ENCODE measurements at places on chromosomes 7 and 10.

- DNase-seq: no peak
Observed at GRCh38 chr10:62643606-62644587, 160.6 kb upstream of the ADO start.

GRCh38 chr7:127776776-127777386, 124.9 kb downstream of the SND1 start:
- no peak for DNase-seq

GRCh38 chr7:102028206-102028826, 210.9 kb downstream of the CUX1 start:
- peak; percentile 89 for DNase-seq

DNA sequence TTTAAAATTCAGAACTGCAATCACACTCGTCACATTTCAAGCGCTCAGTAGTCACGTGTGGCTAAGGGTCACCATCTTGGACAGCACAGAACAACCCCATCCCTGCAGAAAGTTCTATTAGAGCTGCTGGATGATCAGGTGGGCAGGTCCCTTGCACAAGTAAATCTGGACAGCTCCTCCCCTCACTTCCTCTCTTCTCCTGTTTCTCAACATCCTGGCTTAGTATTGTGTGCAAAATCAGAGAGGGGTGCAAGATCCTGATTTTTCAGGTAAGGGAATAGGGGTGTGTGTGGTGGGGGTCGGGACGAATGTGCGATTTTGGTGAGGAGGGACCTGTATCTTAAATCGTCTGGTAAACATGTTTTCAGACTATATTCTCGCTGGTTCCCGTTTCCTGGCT, at the start of gene GIMAP4:
TSS of gene GIMAP4 (plus strand) at position 222 of the 400 bp plus-strand sequence. CDS start 2,512 bp downstream, outside the sequence.
- DNase-seq: no peak

DNA sequence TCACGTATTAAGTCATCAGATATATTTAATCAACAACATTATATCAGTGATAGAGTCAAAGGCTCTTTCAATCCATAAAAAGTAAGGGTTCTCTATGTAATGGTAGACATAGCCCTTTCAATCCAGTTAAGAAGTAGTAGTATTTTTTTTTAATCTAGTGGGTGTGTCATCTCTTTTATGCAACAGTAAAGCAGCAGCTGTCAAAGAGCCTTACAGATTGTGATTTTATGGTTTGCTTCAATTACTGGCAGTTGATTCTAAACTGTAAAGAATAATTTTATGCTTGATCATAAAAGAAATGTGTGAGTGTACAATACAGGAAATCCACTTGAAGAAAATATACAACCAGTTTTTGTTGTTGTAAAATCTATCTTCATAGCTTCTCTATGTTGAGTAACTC, 902.6 kb upstream of the MBL2 start:
- no peak for DNase-seq

DNA sequence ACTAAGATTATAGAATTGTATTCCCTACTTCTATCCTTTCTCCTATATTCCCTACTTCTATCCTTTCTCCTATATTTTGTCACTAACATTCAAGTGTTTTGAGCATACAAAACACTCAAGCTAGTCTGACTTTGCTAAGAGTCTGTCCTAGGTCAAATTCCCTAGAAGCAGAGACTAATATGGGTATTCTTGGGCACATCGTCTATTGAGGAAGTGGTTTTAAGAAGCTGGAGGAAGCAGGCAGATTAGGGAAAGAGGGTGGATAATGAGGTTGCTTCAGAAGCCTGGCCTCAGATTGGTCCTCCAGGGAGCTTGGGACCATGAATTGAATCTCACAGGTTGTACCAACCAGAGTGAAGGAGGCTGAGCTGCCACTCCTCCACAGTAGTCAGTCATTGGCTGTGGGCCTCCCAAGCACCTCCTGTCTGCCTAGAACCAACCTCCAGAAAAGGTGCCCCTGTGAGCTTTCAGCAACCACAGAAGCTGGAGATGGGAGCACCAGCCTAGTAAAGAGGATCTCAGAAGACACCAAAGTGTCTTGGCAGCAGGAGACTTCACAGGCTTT, 295.9 kb upstream of the PHF14 start:
- DNase-seq: peak; percentile 6

GRCh38 chr7:133797818-133798520, 329.2 kb upstream of the LRGUK start:
- no peak for DNase-seq

DNA sequence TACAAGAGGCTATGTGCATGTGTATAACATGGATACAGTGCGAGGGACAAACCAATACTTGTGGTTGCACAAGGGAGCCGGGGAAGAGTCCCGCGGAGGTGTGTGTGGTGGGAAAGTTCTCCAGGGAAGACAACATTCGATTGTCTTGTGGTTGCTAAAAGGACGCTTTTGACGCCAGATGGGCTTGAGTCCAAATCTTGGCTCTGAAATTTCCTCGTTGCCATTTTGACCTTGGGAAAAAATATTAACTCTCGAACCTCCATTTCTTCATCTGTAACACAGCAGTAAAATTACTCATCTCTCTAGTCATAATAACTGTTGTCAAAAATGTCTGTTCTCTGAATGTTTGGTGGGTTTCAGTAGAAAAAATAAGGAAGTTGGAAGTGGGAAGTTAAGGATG, 16.5 kb downstream of the PLXDC2 start:
- DNase-seq: no peak

DNA sequence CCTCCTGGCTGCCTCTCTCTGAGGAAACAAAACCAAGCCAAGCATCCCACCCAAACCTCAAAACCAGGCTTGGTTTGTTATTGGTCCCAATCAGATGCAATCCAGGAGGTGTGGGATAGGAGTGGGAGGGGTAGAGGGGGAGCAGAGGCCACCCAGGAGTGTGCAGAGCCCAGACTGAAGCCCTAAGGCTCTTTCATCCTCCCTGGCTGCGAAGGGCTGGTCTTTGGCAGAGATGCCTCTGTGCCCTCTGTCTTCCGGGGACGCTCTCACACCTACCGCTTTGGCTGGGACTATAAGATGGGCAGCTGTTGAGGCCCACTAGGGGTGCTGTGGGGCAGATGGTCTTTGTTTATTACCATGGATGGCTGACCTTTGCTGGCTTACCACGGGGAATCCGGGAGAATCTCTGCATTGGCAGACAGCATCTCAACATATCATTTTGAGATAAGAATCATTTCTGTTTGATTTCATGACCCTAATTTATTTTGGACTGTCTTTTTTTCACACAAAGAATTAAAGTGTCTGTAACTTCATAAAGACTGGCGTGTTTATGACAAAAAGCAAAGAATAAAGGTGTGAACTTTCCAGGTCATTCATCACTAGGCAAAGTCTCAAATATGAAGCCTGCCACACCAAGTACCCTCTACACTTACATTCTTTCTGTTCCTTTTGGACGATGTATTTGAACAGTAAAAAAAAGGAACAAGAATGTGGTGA, 6.5 kb upstream of the DENND2A start:
- peak; percentile 61 for DNase-seq

GRCh38 chr7:27605689-27606269, 56.9 kb downstream of the HIBADH start:
- DNase-seq: peak; percentile 11

DNA sequence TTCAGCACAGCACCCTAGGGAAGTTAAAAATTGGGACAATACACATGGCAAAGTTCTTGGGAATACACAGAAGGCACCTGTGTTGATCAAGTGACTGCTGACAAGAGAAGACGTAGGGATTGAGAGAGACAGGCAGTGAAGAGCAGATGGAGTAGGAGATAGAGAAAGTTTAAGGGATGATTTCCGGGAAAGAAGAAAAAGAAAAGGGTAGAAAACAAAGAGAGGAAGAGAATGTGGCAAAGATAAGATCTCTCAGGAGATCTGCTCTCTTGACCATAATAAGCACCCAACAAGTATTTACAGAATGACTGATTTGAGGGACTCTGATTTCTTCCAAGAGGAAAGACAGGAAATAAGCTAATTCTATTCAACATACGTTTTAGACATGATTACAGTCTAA, 15.1 kb upstream of the RALA start:
- DNase-seq: no peak

DNA sequence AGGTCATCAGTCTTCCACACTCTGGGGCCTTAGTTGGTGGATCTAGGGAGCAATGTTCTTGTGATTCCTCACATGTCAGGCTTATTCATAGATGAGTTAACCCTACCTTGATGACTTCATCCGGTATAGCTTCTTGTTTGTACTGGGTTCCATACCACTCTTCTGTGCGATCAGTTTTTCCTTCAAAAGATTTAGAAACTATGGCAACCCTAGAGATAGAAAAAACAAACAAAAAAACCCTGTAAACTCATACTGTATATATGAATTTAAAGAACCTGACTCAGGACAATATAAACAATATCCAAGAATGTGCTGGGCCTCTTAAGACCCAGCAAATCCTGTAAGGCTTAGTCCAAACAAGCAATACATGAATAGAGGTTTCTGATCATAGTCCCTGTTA, 83.5 kb downstream of the IDE start:
- no peak for DNase-seq

DNA sequence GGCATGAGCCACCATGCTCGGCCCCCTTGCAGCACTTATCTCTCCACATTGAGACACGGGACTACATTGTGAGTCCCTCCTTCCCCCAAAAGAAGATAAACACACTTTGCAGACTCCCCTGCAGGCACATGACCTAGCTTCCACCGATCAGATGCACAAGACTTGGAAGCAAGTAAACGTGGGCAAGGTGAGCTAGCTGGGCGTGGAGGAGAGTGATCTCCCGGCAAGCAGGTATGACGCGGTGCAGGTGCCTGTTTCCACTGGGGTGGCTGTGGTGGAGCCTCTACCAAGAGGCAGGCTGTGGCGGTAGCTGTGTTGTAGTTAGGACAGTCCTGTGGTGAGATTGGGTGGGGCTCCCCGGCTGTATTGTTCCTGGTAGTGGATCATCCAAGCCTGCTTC, 7.7 kb upstream of the COMTD1 start:
- no peak for DNase-seq

- DNase-seq: no peak
Observed at GRCh38 chr7:31343516-31344305, 3.2 kb upstream of the NEUROD6 start.

GRCh38 chr7:72325561-72325960, 86.6 kb downstream of the CALN1 start:
- peak; percentile 96 for DNase-seq

GRCh38 chr7:138881579-138882188, 83.7 kb upstream of the ATP6V0A4 start:
- no peak for DNase-seq

DNA sequence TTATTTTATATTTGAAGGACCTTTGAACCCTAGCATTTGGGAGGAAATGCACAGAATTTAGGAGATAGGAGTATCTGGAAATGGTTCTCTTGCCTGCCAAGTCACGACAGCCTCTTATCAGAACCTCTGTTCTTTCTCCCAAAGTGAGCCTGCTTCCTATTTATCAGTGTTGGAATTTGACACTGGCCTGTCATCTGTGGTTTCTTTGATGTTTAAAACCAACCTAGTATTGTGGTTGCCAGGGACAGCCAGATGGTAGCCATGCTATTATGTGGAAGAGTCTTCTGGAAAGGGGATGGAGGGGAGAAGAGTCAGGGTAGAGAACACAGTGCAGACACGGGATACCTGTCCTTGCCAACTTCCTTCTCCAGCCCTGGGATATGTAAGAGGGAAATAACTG, 21.1 kb downstream of the ZNF282 start:
- no peak for DNase-seq

GRCh38 chr7:108109221-108109908, 20.8 kb downstream of the LAMB4 start:
- DNase-seq: peak; percentile 29

GRCh38 chr7:132757783-132758182, 181.5 kb upstream of the PLXNA4 start:
- DNase-seq: no peak

DNA sequence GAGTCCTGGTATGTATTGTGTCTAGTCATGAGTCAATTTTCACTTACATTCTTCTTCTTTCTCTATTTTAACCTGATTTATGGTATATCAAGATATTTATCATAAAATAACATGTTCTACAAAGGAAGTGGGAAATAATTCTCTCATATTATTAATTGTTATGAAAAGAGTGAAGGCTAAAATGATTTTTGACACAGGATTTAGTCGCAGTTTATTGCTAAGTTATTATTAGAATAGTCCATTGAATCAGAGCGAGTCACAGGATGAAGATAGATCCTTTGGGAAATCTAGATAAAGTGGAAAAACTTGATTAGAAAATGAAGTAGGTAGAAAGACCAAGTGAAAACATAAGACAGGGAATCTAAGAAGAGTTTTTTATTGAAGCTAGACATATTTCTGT, 184.3 kb upstream of the DGKB start:
- no peak for DNase-seq

DNA sequence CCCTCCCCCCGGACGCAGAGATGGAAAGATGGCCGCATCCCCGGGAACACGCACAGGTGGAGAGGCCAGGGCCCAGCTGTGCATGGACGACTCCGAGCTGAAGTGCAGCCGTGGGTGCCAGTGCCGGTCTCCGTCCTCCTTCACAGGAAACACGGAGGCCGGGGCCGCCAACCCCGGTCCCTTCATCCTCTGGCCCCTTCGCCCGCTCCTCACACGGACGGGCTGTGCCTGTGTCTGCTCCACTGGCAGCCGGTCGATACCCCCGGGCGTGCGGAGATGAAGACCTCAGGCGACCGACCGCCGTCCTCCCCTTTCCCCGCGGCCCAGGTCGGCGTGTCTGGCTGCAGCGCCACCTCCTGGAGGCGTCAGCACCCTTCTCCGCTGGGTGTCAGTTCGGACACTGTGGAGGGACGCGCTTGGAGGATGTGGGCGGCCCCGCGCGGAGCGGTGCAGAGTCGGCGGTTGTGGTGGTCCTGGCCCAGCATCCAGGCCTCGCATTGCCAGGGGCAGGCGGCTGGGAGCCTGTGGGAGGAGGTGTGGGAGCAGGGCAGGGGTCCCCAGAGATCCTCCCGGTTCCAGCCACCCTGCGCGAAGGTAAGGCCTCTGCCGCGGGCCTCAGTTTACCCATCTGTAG, 9.9 kb downstream of the ZNF511 start:
- DNase-seq: peak; percentile 69

- no peak for DNase-seq
Observed at GRCh38 chr10:31268444-31269303, 50.3 kb upstream of the ZEB1 start.

DNA sequence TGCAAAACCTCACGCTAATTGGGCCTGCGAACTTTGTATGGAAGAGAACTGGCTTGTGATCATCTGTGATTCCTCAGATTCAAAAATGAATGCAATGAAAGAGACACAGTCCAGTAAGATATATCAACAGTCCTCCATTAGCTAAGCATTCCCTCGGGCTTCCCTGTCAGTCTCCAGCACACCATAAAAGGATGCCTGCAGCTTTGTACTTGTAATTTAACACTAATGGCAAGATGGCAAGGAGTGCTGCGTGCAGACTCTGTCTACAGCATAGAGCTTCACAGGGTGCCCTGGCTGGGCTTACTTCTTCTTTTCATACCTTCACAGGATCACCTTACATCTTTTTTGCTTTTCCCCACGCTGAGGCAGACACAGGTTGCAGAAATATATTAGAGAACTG, 200.0 kb downstream of the GFRA1 start:
- no peak for DNase-seq

GRCh38 chr7:1383398-1384112, 75.7 kb downstream of the MICALL2 start:
- DNase-seq: no peak

DNA sequence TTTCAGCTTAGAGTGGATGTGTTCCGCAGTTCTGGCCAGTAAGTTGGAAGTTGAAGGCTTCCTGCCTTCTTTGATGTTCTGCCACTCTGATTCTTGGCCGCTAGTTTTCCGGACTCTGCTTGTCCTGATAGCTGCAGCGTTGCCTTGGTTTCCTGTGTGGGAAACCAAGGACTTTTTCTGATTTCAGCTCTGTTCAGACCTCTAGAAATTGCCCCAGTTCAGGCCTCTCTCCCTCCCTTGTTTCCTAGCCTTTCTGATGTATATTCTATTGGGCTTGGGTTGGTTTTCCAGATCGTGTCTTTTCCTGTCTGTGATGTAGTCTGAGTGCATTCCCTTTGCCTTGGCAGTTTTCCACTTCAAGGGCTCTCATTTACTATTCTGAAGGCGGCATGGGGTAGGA, 318.7 kb downstream of the BBS9 start:
- DNase-seq: peak; percentile 35

All from common myeloid progenitor, CD34-positive (primary cell).